Activated CD8-positive, alpha-beta T cell treated with anti-CD3 and anti-CD28 coated beads, Interleukin-2, amount 10 ng/mL, durations not matched to agents 7 days and 5 days (primary cell): ENCODE measurements at places on chromosomes 7 and 10. TPM values are rescaled to one million over a fixed set of nuclear protein-coding genes. Genes with fewer than 3 reads are reported as not detected.
A peak's percentile ranks its signal among the peaks of the same experiment; 100 is the strongest.

DNA sequence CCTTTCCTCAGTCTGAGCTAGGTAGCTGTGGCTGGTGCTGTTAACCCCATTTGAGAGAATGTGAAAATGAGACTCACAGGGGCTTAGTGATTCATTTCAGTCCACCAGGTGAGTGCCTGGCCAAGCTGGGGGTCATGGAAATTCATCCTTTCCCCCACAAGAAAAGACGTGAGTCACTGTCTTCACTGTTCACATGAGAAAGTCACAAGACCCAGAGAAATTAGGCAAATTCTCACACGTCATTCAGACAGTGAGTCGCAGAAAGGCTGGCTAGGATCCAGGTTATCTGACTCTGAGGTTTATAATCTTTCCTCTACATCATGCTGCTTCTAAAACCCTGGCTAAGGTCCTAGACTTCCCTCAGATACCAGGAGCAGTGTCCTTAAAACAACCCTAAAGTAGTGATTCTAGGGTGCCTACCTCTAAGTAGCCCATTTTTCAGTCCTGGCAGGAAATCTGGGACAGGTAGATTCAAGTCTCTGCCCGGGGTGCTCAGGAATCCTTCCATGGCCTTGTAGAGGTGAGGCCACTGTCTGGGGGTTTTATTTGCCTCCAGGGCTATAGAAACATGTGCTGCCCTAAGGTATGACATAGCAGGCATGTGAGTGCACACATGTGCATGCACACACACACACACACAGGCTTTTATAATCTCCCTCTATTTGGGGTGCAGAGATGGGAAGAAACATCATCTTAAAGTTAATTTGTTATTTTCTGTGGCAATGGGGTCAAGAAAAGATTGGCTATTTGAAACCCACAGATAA, 427.9 kb upstream of the CELF2 start:
- H3K36me3 ChIP-seq, result no peaks in the 10 kb centered on the region
- H3K4me3 ChIP-seq, result no peak overlapping the region
- no peaks in the 10 kb centered on the region for H3K4me1 ChIP-seq
- H3K27ac ChIP-seq, result no peak overlapping the region

- H3K27me3 ChIP-seq, result peaks cover 8% of the 10 kb centered on the region
- DNase-seq, result no peak
- no peak overlapping the region for H3K4me3 ChIP-seq
- H3K4me1 ChIP-seq, result no peaks in the 10 kb centered on the region
Observed at GRCh38 chr10:48833674-48834073, 106.0 kb downstream of the LRRC18 start.

DNA sequence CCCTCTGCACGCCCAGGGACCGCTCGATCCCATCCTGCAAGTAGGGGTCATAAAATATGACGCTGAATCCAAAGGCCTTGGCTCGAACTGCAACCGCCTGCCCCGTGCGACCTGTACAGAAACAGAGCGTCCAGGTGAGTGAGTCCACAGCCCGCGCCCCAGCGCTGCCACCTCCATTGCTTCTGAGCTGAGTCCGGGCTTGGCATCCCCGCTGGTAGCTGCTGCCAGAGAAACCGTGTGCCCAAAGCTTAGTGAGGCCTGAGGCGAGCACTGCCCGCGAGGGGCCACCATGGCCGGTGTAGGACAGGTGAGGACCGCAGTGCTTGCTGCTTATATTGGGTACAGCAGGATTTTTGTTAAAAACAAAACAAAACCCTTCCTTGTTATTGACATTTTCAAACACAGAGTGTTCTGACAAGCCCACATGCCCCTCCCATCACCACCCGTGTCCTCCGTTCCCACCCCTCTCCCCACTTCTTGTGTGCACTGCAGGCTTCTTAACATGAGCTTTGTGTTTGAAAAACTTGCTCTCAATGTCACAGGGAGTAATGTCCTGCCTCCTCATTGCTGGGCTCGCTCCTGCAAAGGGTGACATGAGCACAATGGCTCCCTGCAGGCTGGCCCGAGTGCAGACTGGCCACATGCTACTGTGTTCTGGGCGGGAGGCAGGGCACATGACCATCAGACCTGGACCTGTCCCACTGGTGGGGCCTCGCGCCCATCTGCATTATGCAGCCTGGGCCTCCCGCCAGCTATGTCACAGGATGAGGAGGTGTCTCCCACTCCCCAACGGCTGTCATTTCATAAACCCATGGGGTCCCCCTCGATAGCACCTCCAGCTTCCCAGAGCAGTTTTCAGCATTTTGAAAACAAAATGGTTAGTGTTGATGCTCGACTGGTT, 52.9 kb downstream of the ZRANB1 start:
- no peak overlapping the region for H3K27ac ChIP-seq
- DNase-seq, result no peak
- H3K4me1 ChIP-seq, result no peaks in the 10 kb centered on the region
- H3K36me3 ChIP-seq, result no peaks in the 10 kb centered on the region
- H3K4me3 ChIP-seq, result no peak overlapping the region

DNA sequence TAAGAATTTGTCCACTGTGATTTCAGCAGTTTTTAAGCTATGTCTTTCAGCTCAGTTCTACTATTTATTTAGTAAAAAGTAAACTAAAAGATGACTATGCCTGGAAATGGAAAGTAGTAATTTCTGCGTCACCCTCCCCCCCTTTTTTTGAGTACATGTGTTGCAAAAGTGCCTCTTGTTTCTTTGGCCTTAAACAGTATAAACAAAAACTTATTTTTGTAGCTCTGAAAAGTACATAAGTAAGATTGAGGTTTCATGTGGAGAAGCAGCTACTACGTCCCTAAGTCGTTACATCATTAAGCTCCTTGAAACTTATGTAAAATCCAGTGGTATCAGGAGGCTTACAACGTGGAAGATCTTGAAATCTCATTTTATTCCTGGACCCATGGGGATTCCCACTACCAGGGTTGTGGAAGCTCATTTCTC, 46.3 kb upstream of the HBP1 start:
- H3K36me3 ChIP-seq, result peaks cover 4% of the 10 kb centered on the region
- no peak for DNase-seq
- no peak overlapping the region for H3K4me3 ChIP-seq
- peaks cover 22% of the 10 kb centered on the region for H3K4me1 ChIP-seq

DNA sequence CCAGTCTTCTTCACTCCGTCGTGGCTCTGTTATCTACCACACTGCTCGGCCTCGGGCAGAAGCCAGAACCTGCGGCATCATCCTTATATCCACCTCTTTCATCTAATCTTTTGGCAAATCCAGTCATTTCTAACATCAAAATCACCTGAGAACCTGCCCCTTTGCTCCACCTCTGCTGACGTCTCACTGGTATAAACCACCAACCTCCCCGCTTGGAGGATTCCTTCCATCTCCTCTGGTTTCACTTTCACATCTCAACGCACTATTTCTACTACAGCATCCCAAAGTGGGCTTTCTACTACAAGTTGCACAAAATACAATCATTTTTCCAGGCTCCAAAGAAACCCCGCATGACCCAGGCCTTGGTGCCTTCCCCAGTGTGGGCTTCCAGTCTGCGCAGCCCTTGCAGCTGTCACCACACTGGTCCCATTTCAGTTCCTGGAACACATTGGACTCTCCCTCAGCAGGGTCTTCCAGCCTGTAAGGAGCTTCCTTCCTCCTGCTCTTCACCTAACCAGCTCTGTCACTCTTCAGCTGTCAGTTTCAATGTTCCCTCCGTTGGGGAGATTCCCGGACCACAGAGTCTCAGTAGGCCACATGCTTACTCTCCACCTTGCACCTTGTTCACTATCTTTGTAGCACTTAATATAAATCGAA, 85.0 kb downstream of the PRKCQ start:
- peak; percentile 84 for DNase-seq
- H3K27me3 ChIP-seq, result no peaks in the 10 kb centered on the region
- no peak overlapping the region for H3K4me3 ChIP-seq
- H3K27ac ChIP-seq, result no peak overlapping the region

DNA sequence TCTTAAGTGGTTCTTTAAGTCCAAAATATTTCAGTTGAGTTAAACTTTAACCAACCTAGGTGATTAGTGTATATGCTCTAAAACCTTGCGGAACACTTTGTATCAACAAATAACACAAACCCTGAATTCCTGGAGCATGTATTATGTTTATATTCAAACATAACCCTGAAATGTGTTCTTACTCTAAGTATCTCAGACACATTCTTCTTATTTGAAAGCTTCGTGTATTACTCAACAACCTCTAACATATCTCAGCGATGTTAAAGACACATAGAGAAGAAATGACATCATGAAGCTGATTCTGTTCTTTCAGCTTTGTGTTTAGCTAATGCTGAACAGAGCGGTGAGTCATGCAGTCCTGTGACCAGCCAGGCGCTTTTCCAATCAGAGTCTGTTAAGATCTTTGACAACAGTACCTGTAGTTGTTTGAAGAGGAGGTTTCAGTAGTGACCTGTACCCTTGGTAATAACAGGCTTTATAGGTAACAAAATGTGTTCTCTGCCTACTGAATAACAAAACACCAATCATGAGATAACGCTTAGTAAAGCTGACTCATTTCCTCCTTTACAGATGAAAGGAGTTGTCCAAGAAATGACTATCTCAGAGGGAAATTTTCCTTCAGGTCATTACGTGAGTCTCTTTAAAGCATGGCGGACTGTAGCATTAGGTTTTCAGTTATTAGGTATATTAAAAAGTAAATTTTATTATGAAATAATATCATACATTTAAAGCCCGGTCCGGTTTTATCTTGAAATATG, 67.3 kb upstream of the KLF6 start:
- no peak overlapping the region for H3K4me3 ChIP-seq
- no peaks in the 10 kb centered on the region for H3K27me3 ChIP-seq
- peak overlapping the region; percentile 54 for H3K27ac ChIP-seq
- H3K36me3 ChIP-seq, result peaks cover 2% of the 10 kb centered on the region

- peaks cover 74% of the 10 kb centered on the region for H3K36me3 ChIP-seq
- H3K27me3 ChIP-seq, result no peaks in the 10 kb centered on the region
- DNase-seq, result peak; percentile 87
- H3K4me3 ChIP-seq, result peak overlapping the region; percentile 27
Observed at GRCh38 chr10:12181065-12181775, 14.5 kb downstream of the NUDT5 start.

DNA sequence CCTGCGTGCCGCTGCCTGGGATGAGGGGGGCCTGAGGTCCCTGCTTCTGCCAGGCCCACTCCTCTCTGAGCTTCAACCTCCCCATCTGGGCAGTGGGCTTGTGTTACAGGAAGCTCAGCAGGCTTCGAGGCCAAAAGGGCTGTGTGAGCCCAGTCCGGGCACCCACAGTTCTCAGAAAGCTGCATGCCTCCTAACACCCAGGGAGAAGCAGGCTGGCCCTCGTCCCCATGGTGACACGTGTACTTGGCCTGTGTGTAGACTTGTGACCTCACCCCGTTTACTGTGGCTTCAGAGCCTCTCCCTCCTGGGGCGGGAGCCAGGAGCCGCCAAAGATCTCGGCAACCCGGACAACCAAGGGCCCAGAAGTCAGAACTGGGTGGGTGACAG, 2.2 kb upstream of the GRIFIN start:
- H3K27me3 ChIP-seq, result peaks cover 6% of the 10 kb centered on the region
- no peaks in the 10 kb centered on the region for H3K36me3 ChIP-seq
- H3K27ac ChIP-seq, result no peak overlapping the region

DNA sequence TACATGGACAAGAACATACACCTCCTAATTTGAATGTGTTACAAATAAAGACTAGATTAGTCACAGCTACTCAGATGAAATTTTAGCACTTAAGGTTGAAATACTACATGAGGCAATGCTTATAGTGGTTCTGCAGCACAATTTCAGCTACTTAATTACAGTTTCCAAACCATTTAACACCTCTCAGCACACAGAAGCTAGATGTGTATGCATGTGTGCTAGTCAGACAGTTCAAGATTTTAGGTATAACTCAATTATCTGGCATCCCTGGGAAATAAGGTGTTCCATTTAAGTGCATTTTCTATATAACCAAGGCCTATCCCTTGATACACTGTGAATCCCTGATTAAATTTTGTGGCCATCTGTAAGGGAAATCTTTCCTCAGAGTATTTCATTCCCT, 141.8 kb downstream of the CHCHD3 start:
- DNase-seq, result no peak
- H3K4me3 ChIP-seq, result no peak overlapping the region
- H3K27me3 ChIP-seq, result no peaks in the 10 kb centered on the region
- peaks cover 10% of the 10 kb centered on the region for H3K36me3 ChIP-seq
- no peak overlapping the region for H3K27ac ChIP-seq

DNA sequence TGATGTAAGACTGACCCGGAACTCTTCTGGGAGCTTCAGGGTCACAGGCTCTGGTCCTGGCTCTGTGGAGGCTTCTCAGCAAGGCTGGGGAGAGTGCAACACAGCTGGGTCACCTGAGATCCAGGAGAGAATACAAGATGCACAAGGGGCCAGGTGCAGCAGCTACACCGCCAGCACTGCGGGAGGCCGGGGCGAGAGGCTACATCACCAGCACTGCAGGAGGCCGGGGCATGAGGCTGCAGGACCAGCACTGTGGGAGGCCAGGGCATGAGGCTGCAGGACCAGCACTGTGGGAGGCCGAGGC, 44.3 kb downstream of the PDGFA start:
- no peaks in the 10 kb centered on the region for H3K27me3 ChIP-seq
- H3K4me3 ChIP-seq, result no peak overlapping the region
- H3K4me1 ChIP-seq, result no peaks in the 10 kb centered on the region
- DNase-seq, result no peak
- H3K27ac ChIP-seq, result no peak overlapping the region

GRCh38 chr10:71927776-71928592, 36.2 kb upstream of the CHST3 start:
- no peak overlapping the region for H3K4me3 ChIP-seq
- no peaks in the 10 kb centered on the region for H3K36me3 ChIP-seq
- H3K27ac ChIP-seq, result no peak overlapping the region
- H3K4me1 ChIP-seq, result peaks cover under 1% of the 10 kb centered on the region

DNA sequence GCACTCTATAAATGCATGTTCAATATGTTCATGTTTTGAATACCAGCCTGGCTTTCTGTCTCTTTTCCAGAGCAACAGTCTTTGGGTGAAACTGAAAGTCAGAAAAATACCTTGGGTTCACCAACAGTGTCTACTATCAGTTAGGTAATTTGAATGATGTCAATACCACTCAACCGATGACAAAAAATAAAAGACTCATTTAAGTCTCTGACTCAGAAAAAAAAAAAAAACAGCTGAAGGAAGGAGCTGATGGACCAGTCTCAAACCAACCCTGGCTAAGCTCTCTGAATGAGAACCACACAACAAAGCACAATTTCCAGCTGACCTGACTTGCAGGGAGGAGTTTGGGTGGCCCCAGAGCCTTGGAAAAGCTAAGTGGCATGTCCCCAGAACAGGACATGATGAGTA, 42.5 kb downstream of the ABLIM1 start:
- H3K4me1 ChIP-seq, result peaks cover 8% of the 10 kb centered on the region
- no peaks in the 10 kb centered on the region for H3K36me3 ChIP-seq
- no peak overlapping the region for H3K27ac ChIP-seq
- H3K27me3 ChIP-seq, result peaks cover 3% of the 10 kb centered on the region
- H3K4me3 ChIP-seq, result no peak overlapping the region
- DNase-seq, result no peak

GRCh38 chr7:44044315-44045225, at the start of gene DBNL:
DBNL (plus strand) TSS chr7:44044702; CDS start chr7:44044738, 36 bp downstream.
- H3K4me1 ChIP-seq, result peaks cover 48% of the 10 kb centered on the region
- H3K27me3 ChIP-seq, result no peaks in the 10 kb centered on the region
- peaks cover 32% of the 10 kb centered on the region for H3K36me3 ChIP-seq
- peak within 1 kb of the TSS; percentile 94 for H3K4me3 ChIP-seq
- H3K27ac ChIP-seq, result peak within 1 kb of the TSS; percentile 90

PRSS2 gene
- not detected for total RNA-seq

SLC16A12 gene
- total RNA-seq, result not detected

NPY4R gene
- total RNA-seq, result not detected

BRAT1 gene
- total RNA-seq, result 40.7 TPM

GIMAP6 gene
- 93.3 TPM for total RNA-seq

KCNH2 gene
- not detected for total RNA-seq

TSPAN12 gene
- total RNA-seq, result not detected

MOGAT3 gene
- total RNA-seq, result not detected
